GM13976 (cell line): ENCODE measurements at places on chromosomes 3 and 15.
A peak's percentile ranks its signal among the peaks of the same experiment; 100 is the strongest.

DNA sequence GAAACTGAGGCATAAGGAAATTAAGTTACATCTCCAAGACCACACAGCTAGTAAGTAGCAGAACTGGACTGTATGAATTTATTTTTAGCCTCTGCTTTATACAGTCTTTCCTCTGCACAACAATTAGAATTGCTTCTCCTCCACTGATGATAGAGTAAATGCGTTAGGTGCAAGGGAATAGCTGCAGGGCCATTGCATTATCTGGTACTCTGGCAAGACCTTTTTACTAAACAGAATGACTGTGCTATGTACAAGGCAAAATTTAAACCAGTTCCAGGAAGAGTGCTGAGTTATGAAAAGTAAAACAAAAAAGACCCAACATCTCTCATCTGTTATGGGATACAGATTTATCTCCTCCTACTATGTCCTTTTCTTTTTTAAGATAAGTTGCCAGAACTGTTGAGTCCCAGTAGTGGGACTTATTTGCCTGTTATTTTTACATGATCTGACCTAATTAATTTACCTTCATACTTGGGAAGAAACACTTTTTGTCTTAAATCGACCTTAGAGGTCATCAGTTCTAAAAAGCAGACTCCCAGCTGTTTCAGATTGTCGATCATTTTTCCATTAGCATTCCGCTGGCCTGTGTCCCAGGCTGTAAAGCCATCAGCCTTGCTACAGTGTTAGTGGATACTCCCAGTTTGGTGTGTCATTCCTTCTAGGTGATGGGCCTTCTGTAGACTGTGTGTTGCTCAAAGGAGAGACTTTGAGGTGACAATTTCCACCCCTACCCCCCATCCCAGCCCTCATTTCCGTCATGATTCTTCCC lies 147.5 kb upstream of the NUDT16 start:
- no peak for DNase-seq

GRCh38 chr3:113211330-113212149 lies at the start of gene BOC:
Gene BOC, plus strand, starts transcription at chr3:113211557. Its CDS starts 38,246 bp downstream, at chr3:113249803.
- DNase-seq, result peak; percentile 69

GRCh38 chr3:107142786-107143575 lies 234.3 kb upstream of the CCDC54 start:
- no peak for DNase-seq

GRCh38 chr3:124805671-124806070 lies 75.4 kb downstream of the UMPS start:
- DNase-seq, result no peak

DNA sequence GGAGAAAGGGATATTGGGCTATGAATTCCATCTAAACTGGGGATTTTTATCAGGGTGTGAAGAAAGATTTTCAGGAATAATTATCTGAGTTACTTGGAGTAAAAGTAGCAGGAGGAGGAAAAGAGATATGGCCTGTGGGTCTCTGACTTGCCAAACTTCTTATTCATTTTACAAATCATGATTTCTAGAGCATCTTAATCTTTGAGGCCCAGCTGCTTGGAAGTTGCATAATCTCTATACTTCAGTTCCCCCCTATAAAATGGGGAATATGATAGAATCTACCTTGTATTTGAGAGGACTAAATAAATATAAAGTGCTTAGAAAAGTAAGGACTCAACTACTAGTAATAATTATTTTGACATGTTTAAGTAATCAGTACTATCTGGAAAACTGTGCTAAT lies 11.0 kb upstream of the GABPB1 start:
- DNase-seq, result no peak

- no peak for DNase-seq
Observed at GRCh38 chr3:72625602-72626337, 222.5 kb downstream of the SHQ1 start.

GRCh38 chr3:73459711-73460110 lies 165.0 kb downstream of the PDZRN3 start:
- no peak for DNase-seq

DNA sequence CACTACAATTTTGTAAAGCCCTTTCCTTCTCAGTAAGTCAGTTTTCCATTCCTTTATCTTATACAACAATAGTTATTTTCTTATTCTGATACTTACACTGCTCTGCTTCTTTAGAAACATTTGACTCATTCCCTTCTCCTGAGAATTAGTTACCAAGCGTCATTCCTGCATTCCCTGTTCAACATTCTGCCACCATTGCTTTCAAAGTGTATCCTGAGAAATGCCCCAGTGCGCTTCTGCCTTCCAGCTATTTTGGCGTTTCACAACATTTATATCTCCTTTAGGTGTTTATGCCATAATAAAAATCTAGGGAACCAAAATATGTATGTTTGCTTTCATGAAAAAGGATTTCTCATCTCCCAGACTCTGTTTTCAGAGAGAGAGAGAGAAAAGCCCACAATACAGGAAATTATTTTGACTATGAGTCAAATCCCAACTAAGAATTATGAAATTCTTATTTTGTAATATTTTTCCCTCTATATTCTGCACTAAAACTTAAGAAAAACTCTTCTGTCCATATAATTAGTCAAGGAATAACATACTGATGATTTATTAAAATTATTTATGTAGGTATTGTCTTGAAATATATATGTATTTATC lies 118.2 kb upstream of the RAP2B start:
- DNase-seq, result no peak
